ENCODE measurements at places on chromosomes 12 and 14.
A peak's percentile ranks its signal among the peaks of the same experiment; 100 is the strongest.

GRCh38 chr12:94149781-94150239 lies 1.4 kb downstream of the PLXNC1 start:
- DNase-seq: peak; percentile 37

- no peak for DNase-seq
Observed at GRCh38 chr14:101757064-101757838, 4.3 kb upstream of the PPP2R5C start.

GRCh38 chr12:30508205-30508967 lies 187.3 kb downstream of the IPO8 start:
- DNase-seq: no peak

- DNase-seq: no peak
Observed at GRCh38 chr14:30450631-30451545, 108.1 kb upstream of the G2E3 start.

- peak; percentile 41 for DNase-seq
Observed at GRCh38 chr14:39467889-39468524, 35.8 kb upstream of the FBXO33 start.

DNA sequence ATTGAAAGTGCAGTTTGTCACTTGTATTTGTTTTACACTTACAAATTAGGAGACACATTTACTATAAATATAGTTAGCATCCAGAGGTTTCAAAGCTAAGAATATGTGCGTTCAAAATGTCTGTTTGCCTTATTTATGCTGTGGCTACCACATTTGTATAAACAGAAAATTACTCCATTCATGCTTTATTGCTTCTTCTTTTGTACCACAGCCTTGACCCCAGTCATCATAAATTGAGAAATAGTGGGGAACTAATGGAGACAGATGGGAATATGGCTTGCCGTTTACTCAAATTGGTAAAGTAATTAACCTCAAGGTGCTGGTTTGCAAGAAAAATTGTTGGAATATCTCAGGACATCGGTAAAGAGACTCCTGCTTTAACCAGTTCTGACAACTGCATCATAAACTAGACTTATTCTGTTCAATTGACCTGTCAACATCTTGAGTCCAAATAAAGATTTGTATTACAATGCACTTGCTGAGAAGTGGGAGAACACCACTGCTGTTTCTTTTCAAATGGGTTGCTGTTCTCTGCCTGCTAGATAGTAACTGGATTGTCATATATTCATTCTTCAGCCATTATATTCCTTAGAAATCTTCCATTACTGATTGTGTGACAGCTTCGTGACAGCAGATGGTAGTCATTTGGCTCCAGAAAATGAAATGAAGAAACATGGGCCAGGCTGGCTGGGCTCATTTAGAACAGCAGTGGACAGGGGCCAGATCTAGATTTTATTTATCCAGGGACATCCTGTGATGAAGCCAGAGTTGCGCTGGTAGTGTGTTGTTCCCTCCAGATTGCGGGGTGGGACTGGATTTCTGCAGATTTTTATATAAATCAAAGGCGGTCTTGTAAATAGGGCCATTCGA lies 354.4 kb downstream of the EGLN3 start:
- DNase-seq: no peak

DNA sequence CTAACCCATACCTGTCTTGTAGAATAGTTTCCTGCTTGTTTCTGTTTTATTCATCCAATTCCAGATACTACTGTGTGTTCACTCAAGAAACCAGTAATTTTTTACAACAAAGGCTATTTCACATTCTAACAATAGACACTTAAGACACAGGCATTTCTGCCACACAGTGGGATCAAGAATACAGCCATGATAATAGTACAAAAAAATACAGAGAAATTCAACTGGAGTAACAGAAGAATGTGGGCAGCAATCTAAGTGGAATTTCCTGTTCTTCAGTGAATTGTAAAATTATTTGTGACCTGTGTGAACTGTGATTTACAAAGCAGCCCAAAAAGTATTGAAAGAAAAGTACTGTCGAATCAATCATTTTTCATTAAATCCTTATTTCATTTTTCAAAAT lies 282.9 kb downstream of the CCER1 start:
- no peak for DNase-seq

- DNase-seq: no peak
Observed at GRCh38 chr14:52936437-52936836, 14.4 kb downstream of the FERMT2 start.

- DNase-seq: no peak
Observed at GRCh38 chr14:52863334-52863700, 71.9 kb upstream of the GNPNAT1 start.

DNA sequence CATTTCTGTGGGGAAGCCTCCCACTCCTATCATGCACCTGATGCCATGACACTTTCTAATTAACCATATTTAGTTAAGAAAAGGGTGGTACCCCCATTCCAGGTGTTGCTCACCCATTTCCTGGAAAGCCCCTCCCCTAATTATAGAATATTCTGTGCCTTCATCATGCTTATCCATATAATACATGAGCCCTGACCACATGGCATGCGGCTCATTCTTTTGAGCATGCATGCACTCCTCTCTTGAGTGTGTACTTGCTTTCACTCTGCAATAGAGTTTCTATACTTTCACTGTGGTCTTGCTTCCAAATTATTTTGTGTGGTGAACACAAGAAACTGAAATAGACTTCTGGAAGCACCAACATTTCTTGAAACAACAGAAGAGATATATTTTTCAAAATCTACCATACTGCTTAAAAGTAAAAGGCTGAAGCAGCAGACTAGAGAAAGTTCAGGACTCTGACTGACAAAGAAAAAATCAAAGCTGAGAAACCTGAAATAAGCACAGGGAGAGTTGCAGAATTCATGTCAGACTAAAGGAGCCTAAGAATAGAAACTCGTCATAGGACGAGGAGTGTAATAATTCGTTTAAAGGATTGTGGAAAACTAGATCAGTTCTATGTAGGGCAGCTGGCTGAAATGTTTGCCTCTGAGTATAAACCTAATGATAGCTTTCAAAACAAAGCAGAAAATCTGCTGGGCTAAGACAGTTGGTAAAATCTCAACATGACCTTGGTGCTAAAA lies 144.8 kb downstream of the KITLG start:
- no peak for DNase-seq

DNA sequence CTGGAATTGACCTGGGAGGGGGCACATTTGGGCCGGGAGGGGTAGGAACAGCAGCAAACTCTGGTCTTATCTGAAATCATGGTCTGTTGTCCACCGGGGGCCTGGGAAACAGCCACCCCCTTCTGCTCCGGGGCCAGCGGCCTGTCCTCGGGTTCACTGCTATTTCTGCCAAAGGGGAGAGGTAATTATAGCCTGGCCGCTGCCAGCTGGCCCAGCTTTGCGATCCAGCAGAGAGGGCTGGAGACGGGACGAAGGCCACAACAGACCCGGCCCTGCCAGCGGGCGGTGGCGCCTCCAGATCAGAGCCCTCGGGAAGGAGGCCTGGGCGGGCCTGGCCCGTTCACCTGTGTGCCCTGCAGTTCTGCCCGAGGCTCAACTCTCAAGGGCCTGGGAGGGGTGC lies at the start of gene C14orf180:
Gene C14orf180 (plus strand): TSS at position 258 of the 400 bp plus-strand sequence. CDS start 6,667 bp downstream, outside the sequence.
- no peak for DNase-seq

DNA sequence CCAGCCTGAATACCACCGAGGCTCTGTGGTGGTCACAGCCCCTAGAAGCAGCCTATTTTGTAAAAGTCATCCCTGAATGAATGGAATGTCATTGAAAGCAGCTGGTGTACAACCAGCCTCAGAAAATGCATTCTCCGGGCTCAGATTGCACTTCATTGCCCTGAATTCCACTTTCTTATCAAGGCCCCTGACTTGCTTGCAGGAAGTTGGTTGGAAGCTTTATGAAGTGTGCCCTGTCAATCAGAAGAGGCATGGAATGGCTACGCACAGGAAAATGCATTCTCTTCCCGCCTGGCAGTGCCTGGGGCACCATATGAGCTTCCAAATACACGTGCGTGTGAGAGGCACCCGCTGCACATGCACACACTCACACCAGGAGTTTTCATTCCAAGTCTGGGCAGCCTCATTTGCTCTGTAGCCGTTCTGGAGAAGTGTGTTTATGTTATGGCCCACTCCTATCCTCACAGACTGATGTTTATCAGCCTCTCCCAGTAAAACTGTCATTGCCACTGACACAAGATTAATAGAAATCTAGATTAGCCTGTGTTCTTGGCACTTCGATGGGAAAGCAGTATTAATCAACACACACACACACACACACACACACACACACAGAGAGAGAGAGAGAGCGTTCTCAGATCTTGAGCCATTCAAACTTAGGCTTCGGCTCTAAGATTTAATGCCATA lies 63.9 kb downstream of the NUAK1 start:
- DNase-seq: no peak

GRCh38 chr12:130754234-130754901 lies 38.3 kb upstream of the RIMBP2 start:
- DNase-seq: no peak

- no peak for DNase-seq
Observed at GRCh38 chr14:91243074-91243471, 1.4 kb downstream of the GPR68 start.

GRCh38 chr12:63843254-63843720 lies 1.2 kb upstream of the SRGAP1 start:
- no peak for DNase-seq

DNA sequence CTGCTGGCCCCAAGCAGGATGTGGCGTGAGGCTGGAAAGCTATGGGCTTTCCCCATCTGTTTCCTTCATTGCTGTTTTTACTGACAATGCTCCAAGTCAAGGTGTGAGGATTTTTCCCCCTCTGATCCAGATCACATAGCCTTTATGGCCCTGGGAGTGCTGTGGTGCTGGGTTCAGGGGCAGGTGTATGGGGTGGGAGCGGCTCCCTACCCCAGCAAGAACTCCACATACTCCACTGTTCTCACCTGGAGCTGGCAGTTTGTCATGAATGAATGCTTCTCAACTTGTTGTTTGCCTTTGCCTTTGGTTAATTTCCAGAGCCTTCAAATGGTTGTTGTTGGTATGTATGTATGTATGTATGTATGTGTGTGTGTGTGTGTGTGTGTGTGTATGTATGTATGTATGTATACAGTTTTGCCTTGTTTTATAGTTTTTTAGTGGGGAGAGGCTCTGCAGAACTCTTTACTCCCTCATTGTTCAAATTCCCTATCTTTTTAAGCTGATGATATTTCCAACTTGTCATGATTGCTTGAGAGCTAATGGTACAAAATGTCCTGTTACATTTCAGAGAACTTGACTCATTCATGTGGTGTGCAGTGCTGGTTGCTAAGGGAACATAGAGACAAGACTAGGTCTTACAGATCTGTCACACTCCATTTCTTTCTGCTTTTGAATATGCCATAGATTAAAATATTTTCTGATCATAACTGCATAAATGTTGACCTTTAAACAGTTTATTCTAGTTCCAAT lies 36.6 kb upstream of the ASPG start:
- DNase-seq: no peak

DNA sequence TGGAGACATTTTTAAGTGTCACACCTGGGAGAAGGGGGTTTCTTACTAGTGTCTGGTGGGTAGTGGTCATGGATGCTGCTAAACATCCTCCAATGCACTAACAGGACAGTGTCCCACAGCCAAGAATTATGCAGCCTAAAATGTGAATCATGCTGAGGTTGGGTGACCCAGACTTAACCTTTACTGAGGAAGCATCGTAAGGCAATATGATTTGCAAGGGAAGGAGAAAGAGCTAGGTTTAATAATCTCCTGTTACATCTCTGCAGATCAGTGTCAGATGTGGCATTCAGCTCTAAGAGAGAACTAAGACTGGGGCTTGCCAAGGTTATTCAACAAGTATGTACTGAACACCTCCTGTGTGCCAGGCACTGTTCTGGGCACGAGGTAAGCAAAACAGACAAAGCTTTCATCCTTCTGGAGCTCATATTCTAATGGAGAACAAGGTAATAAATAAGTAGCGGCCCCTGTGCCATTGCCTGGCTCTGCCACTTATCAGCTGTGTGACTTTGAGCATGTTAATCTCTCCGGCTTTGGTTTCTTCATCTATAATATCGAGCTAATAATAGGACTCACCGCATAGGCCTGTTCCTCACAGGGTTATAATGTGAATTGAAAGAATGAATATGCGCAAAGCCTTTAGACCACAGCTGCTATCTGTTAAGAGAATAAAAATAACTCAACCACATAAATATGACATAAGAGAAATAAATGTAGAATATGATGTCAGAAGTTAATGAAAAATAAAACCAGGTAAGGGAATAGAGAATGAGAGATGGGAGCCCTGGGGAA lies 13.5 kb upstream of the GOLGA5 start:
- DNase-seq: no peak

DNA sequence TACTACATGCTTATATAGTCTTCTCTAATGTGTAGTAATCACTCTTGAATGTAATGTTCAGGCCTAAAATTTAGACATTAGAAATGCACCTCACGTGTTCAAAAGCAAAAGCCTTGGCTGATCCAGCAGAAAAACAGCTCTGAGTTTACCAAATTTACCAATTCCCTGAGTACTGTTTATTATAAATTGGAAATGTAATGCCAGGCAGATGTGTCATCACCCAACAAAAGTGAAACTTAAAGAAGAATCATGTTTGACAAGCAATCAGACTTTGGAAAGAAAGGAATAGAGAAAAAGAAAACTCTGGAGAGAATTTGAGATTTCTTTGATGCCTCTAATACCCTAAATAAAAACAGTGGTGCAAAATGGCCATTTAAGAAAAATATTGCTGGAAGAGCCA lies 26.5 kb upstream of the STRAP start:
- DNase-seq: no peak

- no peak for DNase-seq
Observed at GRCh38 chr14:65620195-65620594, 207.7 kb downstream of the FUT8 start.

- no peak for DNase-seq
Observed at GRCh38 chr14:64891173-64891838, 11.6 kb upstream of the SPTB start.

DNA sequence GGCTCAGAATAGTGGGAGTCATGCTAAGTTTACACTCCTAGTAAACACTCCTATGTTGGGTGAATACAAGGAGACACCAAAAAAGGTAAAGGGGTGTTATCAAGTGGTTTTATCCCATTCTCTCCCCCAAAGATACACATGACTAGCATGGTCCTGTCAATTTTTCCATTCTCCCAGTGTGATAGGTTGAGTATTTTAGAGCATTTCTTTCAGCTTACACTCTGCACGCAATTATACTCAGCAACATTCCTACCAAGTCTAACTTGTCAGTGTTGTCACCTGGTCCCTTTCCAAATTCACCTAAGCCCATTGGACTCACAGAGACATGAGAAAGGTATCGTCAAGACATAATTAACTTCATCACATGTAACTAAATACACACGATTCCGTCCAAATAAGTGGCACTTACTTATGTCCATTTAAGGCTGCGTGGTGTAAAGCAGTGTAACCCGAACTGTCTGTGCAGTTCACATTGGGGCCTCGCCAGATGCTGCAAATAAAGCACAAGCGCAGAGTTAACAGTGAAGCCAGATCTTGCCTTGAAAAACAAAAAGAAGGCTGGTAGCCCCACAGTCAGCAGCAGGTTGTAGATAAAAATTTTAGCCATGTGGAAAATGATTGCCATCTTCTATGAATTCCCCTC lies 159.7 kb downstream of the ANKS1B start:
- no peak for DNase-seq

GRCh38 chr14:56138928-56139327 lies 20.7 kb downstream of the PELI2 start:
- no peak for DNase-seq

DNA sequence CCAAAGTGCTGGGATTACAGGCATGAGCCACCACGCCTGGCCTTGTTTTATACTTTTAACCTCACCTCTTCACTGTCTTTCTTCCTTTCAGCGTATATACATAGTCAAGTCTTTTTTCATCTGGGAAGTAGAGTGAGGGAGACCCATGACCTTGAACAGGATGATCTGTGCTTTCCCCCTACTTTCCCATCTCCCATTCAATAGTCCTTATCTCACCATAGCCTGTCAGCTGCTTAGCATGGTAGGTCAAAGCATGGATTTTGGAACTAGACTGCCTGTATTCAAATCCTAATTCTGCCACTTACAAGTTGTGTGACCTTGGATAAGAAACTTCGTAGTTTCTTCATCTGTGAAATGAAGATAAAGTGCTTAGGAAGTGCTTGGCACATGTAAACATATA lies 96.4 kb upstream of the MON2 start:
- DNase-seq: no peak

Measured in stimulated activated naive CD8-positive, alpha-beta T cell treated with anti-CD3 and anti-CD28 coated beads, Interleukin-15, Interleukin-2, amounts not matched to agents 100 U/mL and 50 U/mL, for 24 hours (primary cell).